Stimulated activated CD4-positive, alpha-beta T cell treated with anti-CD3 and anti-CD28 coated beads, Interleukin-4, amount 100 ng/mL, for 48 hours (primary cell): ENCODE measurements at places on chromosomes 13 and 19.

- DNase-seq = no peak
Measured at GRCh38 chr19:38151242-38151641, 72.8 kb downstream of the DPF1 start.

GRCh38 chr19:1066251-1066747, 668 bp upstream of the ARHGAP45 start:
- no peak for DNase-seq

GRCh38 chr13:41130356-41130755, 2.2 kb downstream of the KBTBD6 start:
- DNase-seq = no peak

DNA sequence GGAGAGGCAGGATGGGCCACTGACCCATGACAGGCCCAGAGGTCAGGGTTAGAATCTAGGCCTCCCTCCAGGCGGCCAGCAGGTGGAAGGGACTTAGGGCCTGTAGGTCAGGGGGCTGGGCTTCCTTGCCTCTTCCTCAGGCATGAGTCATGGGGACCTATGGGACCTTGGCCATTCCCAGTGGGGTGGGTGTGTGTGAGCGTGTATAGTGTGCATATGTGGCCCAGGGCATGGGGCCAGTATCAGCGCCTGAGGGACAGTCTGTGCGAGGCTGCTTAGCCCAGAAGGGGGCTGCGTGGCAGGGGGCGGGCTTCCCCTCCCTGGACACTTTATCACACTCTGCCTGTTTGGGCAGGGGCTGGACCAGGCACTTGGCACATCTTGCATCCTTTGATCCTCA, 13.3 kb downstream of the KCTD15 start:
- no peak for DNase-seq

DNA sequence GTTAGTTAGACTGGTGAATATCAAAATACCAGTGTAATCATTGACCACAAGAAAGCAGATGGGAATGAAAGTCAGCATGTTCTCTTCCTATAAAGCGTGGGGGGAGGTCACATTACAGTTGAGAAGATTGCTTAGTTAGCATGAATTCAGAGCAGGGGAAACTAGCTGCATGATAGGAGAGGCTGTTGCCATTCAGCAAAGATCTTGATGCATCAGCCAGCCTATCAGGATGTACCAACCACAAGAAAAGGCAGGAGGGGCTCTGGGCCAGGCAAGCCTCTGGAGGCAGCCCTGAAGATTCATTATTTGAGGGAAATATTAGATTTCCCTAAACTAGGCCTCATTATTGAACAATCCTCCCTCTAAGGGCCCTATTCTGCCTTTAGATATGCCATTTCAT, 5.0 kb upstream of the MTMR6 start:
- DNase-seq = no peak
